Left ventricle myocardium inferior (tissue), 1 donor: ENCODE measurements at places on chromosomes 6 and 20.

DNA sequence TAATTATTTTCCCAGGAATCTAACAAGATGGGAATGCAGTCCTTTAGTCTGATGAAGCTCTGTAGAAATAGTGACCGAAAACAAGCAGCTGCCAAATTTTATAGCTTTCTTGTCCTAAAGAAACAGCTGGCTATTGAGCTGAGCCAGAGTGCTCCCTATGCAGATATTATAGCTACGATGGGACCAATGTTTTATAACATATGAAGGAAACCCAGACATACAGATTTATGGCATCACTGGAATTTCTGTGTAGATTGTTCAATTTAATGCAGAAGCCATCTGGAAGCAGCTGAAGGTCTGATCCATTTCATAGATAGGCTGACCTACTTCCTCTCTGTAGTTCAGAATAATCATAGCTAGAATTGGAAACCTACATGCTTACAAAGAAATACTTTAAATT, 11.8 kb upstream of the SNPH start:
- DNase-seq, result no peak

DNA sequence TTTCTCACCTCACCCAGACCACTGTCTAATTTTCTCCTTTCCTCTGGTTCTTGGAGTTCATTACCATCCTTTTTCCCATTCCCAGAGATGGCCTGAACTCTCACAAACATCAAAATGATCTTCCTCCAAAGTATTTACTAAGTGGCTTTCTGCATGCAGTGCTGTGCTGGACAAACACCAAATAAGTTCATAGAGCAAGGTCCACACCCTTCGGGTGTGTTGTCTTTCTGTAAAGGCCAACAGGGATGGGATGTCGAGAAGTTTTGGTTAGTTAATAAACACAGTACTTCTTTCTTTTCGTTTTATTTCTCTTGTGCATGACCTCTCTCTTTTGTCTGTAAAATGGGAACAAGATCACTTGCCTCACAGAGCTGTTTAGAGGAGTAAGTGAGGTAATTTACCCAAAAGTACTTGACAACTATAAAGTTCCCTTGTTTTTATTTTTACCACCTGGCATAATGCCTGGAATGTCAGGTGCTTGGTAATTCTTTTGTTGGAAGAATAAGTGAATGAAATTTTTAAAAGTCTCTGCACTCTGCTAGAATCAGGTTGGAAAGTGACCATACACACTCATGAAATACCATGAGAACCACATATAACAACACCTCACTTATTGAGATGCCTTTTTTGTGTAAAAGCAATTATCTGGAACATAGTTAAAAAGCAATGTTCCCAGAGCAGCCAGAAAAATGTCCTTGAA, 22.8 kb upstream of the CCN6 start:
- DNase-seq, result no peak

- no peak for DNase-seq
Measured at GRCh38 chr20:3209946-3210317, 634 bp downstream of the ITPA start.

DNA sequence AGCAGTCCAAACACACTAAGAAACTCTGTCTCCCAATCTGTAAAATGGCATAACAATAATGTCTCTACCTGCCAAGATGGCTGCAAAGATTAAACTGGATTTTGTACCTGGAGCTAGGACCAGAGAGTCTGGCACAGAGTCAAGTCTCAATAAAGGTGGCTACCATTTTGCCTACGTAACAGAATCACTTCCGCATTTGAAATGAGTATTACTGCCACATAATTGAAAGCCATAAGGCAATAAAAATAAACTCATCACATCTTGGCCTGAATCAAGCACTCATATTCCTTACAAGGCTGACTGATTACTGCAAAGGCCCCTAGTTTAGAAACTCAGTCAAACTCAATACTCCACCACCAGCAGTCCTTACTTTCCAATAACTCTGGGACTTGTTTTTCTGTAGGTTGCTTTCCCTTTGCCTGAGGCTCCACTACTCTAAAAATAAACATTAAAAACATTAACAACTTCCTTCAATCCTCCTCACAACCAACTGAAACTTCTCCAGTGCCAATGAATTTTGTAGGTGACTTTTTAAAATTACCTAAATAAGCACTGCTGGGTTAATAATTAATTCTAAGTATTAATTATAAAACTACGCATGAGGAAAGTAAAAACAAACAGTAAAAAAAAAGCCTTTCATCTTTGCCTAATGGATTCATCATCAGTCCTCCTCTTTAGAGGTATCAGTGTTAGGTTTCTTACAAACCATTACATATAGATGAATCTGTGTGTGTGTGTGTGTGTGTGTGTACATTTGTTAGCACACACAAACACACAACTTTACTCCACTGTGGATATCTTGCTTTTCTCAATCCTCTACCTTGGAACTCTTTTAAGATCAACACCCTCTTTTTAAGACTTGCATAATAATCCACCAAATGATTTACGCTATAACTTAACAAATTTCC, 3.7 kb downstream of the KIF16B start:
- no peak for DNase-seq

GRCh38 chr6:24718449-24719124, 367 bp downstream of the C6orf62 start:
- DNase-seq, result no peak

- no peak for DNase-seq
Measured at GRCh38 chr20:55406891-55407290, 598.4 kb downstream of the CBLN4 start.
